ENCODE measurements at places on chromosomes 4 and X.

- no peak for DNase-seq
These were observed 58.0 kb upstream of the ZFP42 start for GRCh38 chr4:187937557-187937956.

GRCh38 chrX:11239230-11239629, 54.0 kb upstream of the AMELX start:
- DNase-seq, result no peak

GRCh38 chr4:52425751-52426326, 233.3 kb downstream of the USP46 start:
- no peak for DNase-seq

GRCh38 chrX:95662200-95662599, 1022.4 kb upstream of the DIAPH2 start:
- no peak for DNase-seq

GRCh38 chrX:155434906-155435743, 23.3 kb downstream of the F8A3 start:
- DNase-seq, result peak; percentile 1

DNA sequence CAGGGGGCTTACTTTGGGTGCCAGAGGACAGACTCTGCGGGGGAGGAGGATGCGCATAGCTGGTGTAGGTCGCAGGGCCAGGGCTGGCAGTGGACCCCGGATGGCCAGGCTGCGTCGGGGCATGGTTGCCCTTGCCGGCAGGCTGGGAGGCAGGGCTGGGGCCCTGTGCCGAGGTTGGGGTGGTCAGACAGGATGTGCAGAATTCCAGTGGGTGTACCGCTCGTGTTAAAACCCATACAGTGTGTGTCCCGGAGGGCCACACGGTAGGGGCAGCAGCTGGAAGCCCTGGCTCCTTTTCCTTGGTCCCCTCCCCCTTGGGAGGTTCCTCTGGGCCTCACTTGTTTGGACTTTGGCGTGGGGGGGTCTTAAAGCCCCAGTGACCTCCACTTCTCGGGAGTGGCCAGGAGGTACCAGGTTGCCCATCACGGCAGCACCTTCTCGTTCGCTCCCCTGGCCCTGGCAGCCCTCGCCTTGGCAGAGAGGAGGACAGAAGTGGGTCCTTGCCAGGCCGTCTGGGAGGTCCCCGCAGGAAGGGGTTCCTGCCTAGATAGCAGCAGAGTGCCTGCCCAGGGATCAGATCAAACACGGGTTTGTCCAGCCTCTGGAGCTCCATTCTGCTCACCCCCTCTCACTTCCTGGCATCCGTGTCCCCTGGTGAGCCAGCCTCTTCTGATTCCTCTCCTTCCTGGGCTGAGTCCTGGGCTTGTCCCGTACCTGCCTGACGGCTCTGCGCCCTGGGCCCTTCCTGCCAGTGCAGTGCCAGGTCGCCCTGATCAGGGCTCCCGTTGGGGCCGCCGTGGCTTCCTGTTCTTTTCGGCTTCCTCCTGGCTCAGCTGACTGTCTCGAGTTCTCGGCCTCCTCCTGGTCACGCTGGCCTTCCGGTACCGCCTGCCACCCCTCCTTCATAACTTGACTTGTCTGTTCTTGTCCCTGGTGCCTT, 56.7 kb upstream of the HGFAC start:
- DNase-seq, result no peak
